ENCODE measurements at places on chromosomes 5 and 9.
A peak's percentile ranks its signal among the peaks of the same experiment; 100 is the strongest.

DNA sequence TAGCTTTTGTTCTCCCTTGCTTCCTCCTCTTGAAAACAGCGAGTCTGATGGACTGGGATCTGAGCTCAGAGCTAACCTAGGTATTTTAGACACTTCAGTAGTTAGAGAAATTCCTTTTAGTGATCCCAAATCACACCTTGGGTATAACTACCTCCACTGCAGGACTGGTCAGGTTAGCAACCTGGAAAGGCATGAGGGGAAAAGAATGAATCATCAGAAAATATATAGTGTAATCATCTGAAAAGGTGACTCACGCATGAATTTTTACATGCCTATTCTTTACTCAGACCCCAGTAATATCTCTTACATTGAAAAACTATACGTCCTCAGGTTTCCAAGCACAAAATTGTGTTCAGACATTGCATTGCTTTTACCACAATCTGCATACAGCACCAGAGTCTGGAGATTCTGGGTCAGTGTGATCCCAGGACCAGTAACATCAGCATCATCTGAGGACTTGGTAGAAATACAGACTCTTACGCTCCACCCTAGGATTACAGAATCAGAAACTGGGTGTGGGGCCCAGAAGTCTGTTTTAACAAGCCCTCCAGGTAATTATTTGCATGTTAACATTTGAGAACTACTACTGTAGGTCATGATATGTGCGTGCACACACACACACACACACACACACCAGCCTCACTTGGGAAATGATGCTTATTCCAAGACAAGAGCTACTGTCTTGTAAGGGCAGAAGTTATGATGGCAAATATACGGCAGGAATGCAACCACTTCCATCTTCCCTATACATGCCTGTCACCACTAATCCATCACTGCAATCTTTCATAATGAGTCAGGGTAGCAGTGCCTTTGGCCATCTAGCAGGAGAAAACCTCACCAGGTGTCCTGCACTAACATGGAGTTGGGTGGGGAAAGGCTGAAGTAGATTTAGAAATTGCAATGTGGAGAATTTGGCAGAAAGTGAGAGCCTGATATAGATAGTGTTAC is 271.6 kb upstream of the MAP3K1 start:
- no peak for DNase-seq

- peak; percentile 16 for DNase-seq
Measured at GRCh38 chr5:135735831-135736230, 98.6 kb upstream of the SLC25A48 start.

- DNase-seq: no peak
Measured at GRCh38 chr9:3177936-3178335, 334.0 kb upstream of the PUM3 start.

DNA sequence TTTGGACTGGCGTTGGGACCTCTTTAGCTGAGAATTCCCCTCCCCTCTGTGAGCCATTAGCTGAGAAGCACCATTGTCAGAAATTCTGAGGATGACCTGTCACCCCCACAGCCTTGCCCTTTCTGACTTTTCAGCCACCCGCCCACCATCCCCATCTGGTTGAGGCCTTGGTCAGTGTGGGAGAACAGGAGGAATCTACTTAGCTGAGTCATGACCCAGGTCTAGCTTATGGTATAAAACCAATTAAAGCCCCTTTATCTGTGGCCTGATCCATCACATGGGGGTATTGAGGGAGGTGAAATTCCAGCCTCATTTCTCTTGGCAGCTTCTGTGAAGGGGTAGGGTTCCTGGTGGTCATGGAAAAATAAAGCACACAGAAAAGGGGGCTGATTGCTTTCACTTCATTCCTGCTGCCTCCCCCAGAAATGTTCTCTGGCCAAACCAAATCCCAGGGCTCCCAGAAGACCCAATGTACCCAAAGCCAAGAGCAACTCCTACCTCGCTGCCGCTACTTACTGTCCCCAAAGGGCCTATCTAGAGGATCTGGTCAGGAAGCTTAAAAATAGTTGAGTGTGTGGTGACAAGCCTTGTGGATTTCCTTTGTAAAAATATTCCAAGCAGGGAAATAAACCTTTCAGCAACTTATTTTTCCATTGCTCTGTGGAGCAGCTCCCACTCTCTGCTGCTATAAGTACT is 174.8 kb upstream of the TNC start:
- no peak for DNase-seq

GRCh38 chr5:144307736-144308135 is 137.1 kb downstream of the KCTD16 start:
- DNase-seq: no peak

DNA sequence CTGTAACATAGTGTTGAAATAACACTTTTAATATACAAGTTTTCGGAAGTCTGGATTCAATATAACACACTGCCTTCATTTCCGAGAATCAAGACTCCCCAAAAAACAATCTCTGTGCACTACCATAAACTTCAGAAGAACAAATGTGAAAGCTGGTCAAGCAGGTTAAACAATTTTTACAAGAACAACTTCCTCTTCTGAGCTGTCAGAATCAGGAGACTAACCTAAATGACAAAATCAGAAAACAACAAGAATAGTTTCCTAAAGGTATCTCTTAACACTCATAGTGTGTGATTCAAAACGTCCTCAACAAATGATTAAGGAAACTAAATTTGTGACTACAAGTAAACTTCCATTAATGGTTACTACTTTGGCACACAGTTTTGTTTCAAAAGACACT is 11.6 kb downstream of the C9orf72 start:
- no peak for DNase-seq

DNA sequence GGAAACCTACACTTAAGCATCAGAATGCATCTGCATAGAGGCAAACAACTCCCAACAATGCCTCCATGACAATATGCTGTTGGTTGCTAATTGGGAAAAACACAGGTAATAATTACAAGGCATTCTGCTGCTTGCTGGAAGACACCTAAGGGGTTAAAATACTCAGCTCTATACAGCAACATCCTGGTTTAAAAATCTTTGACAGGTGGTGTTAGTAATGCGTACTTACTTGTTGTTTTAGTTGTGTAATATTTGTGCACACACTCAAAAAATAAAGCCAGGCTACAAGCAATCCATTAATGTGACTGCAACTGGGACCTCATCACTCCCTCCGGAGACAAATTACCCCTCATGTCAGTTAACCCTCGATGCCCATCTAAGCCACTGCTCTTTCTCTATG is 126.3 kb upstream of the ELL2 start:
- no peak for DNase-seq

DNA sequence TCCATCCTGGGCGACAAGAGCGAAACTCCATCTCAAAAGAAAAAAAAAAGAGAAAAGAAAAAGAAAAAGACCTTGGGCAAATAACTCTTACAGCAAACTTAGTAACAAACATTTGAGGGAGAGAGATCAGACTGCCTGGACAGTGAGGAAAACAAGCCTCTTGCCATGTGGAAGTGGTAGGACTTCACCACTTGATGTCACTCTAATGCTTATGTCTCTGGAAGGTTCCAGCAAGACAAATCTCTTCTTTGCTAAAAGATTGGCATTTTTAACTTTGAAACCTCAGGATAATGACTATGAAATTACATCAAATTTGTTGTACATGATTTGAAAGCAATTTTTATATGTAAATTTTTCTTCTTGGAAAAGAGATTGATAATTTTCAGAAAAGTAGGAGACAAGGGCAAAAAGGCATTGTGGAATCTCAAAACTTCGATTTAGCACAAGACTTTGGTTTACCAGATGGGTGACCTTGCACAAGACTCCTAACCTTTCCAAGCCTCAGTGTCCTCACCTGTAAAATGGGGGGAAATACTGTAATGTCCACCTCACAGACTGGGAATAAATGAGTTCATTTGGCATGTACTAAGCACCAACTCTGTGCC is 5.4 kb downstream of the ACTL7B start:
- no peak for DNase-seq

- DNase-seq: peak; percentile 29
Measured at GRCh38 chr9:136748666-136749611, 614 bp upstream of the LCN6 start.

GRCh38 chr9:114430457-114430856 is 42.7 kb upstream of the AKNA start:
- no peak for DNase-seq

DNA sequence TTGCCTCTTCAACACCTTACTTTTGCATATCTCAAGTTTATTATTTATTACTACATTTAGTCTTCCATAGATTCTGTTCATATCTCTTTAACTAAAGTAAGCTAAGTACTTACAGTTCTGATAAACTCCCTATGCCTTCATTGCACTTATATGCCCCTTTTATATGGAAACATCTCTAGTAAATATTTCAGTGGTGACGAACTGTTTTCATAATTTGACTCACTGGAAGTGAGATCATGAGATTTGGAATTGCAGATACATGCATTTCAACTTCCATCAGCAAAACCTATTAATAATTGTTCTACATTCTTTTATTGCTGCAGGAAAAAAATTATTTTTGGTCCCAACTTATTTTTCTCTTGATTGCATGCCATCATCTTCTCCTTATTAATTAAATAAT is 263.5 kb downstream of the CD180 start:
- DNase-seq: no peak

- no peak for DNase-seq
Measured at GRCh38 chr5:134659456-134659855, 10.9 kb downstream of the SEC24A start.

DNA sequence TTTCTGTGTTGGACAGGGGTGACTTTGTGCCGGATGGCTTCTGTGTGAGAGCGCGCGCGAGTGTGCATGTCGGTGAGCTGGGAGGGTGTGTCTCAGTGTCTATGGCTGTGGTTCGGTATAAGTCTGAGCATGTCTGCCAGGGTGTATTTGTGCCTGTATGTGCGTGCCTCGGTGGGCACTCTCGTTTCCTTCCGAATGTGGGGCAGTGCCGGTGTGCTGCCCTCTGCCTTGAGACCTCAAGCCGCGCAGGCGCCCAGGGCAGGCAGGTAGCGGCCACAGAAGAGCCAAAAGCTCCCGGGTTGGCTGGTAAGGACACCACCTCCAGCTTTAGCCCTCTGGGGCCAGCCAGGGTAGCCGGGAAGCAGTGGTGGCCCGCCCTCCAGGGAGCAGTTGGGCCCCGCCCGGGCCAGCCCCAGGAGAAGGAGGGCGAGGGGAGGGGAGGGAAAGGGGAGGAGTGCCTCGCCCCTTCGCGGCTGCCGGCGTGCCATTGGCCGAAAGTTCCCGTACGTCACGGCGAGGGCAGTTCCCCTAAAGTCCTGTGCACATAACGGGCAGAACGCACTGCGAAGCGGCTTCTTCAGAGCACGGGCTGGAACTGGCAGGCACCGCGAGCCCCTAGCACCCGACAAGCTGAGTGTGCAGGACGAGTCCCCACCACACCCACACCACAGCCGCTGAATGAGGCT is at the start of gene ADRB2:
TSS of gene ADRB2 (plus strand) at position 559 of the 686 bp plus-strand sequence. CDS start 221 bp downstream, outside the sequence.
- DNase-seq: peak; percentile 91

- DNase-seq: no peak
Measured at GRCh38 chr5:103589357-103589756, 26.8 kb upstream of the NUDT12 start.

DNA sequence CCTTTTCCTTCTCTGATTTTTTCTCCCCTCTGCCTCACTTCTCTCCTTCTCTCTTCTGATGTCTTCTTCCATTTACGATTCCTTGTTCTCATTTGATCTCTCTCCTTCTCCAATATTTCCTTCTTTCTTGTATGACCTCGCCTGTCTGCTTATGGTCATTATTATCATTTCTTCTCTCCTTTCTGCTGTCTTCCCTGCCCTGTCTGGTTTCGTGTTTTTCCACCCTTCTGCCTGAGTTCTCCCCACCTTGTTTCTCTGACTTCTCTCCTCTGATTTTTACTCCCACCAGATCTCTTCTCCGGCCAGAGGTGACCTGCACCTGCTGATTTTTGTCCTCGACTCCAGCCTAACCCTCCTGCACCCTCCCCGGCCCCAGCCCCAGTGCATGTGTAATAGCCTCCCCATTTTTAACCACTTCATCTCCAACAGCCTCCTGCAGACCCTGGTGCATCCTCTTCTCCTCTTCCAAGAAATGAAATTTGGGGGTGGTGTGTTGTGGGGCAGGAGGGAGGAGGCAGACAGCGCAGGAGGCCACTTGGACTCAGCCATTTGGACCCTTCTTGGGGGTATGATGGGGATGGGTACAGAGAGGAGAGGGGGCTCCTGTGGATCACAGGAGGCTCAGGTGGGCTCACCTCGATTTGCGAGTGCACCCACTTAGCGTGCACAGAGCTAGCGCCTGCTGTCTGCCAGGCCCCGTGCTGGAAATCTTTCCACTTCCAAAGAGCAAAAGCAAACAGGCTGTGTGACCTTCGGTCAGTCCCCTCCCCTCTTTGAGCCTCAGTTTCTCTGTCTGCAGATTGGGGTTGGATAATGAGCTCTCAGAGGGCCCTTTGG is 32.5 kb downstream of the GSN start:
- DNase-seq: peak; percentile 33

- no peak for DNase-seq
Measured at GRCh38 chr5:68021227-68021626, 194.3 kb upstream of the PIK3R1 start.

- no peak for DNase-seq
Measured at GRCh38 chr5:143505934-143506333, 102.4 kb upstream of the NR3C1 start.

- DNase-seq: no peak
Measured at GRCh38 chr5:142756576-142756975, 13.6 kb upstream of the ARHGAP26 start.

DNA sequence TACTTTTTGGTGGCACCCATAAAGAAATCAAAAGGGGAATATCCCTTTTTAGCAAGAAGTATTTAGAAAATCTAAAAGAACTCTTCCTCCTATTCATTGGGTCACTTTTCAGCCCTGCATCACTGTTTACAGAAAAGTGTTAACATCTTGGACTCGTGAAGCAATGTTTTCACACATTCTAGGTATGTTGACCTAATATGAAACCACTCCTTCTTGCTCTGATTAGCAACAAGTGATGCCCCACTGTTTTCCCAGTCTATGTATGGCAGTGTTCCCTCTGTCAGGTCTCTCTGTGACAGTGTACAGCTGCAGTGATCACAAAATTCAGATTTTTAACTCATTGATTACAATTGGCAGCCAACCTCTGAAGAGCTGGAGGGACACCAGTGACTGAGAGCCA is 148.2 kb upstream of the SLC12A2 start:
- DNase-seq: no peak

- peak; percentile 56 for DNase-seq
Measured at GRCh38 chr5:140109018-140109758, 4.7 kb upstream of the PURA start.

DNA sequence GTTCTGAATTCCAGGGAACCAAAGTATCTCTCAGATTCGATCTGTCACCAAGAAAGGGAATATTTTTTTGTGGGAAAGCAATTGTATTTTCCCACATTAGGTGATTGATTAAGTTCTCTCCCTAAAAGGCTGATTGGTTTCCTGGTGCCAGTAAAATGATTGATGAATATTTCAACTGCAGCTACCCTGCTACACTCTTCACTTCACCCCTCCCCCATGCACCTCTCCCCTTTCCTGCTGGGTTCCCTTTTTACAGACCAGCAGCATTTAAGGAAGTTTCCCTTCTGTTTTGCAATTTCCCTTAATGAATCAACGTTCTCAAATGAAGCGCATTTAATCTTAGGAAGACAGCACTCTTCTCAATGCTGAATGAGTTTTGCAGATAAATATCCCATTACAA is 13.1 kb downstream of the NR6A1 start:
- no peak for DNase-seq
